ENCODE measurements at places on chromosomes 2 and 18.

DNA sequence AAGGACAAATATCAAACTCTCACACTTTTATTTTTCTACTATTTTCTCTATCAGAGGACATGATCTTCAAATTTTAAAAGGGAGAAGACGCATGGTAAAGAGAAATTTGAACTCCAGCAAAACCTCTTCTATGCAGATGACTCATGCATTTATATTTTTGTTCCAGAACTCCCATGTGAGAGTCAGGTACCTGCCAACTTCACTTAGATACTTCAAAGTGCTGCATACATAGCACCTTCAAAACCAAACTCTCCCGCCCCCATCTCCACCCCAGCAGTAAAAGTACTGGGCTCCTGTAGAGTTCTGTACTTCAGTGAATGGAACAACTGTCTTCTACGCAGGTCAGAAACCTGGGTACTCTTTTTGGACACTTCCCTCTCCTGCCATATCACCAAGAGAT is 398.3 kb downstream of the TGIF1 start:
- no peak for DNase-seq

DNA sequence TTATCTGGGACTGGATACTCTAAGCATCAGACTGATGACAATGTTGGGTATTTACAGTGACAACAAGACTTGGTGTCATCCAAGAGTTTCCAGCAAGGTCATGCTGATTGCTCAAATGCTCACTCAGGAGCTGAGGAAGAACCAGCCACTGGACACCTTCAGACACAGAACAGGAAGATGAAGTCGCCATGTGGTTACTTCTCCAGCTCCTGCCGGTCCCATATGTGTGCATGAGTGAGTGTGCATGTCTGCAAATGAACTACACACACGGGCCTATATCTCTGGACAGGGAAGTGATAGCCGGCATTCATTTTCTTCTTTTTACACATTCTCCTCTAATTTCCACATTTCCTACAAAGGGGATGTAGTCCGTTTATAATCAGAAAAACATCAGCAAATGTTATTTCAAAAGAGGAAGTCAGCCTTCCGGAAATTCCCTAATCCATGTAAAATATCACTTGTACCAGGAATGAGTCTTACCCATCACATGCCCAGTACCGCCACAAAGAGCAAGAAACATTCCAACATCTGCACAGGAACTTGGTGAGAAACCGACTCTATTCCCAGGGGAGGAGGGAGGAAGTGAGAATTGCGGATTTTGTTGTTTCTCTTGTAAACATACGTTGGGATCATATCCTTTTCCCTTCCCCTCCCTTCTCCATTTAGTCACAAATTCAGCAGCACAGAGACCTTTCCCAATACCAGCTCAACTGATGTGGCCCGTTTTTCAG is 10.8 kb downstream of the RFX8 start:
- DNase-seq = peak; percentile 80

GRCh38 chr2:122108186-122108585 is 352.7 kb downstream of the TSN start:
- DNase-seq = no peak

DNA sequence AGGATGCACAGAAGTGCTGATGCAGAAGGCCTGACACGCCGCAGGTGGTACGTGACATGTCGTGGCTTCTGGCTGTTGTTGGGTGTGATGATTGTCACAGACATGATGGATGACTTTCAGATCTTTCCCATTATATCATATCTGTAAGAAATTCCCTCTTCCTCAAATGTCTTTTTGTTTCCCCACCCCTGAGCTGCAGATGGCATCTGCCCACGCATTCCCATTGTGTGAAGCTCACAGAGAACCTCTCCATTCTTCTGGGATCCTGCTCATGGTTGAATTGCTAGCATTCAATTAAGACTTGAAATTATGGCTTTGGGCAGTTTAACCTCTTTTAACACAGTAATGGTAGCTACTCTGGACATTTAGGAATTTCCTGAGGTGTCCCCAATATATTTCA is 28.3 kb upstream of the EPHA4 start:
- DNase-seq = no peak

All from AG08395 (cell line).